ENCODE measurements at places on chromosomes 7 and 10.

DNA sequence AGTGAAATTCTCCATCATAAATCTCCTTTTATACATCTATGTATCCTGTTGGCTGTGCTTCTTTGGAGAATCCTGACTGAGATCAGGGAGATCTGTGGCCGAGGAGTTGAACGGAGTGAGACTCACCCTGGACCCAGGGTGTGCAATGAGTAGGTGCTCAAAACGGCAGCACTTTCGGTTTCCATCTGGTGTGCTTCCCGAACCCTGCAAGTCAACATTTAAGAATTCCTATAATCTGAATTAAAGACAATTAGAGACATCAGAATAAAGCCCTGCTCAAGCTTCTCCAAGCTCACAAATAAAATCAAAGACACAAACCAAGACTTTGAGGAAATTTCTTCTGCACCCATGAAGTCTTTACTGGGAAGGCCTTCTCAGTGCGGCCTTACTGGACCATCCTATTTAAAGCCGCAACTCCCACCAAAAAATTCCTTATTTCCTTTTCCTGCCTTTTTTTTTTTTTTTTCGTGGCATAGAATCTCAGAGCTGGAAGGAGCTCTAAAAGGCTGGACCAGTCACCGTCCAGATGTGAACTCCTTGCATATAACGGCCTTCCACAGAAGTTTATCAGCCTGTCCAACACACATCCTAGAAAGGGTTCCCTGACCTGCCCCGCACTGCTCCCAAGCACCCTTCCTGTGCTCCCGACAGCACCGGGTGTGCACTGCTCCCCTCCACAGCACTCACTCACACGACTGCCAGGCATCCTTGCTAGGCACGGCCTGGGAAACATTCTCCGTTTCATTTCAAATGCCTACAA lies 29.7 kb downstream of the GNA12 start:
- no peak for DNase-seq

DNA sequence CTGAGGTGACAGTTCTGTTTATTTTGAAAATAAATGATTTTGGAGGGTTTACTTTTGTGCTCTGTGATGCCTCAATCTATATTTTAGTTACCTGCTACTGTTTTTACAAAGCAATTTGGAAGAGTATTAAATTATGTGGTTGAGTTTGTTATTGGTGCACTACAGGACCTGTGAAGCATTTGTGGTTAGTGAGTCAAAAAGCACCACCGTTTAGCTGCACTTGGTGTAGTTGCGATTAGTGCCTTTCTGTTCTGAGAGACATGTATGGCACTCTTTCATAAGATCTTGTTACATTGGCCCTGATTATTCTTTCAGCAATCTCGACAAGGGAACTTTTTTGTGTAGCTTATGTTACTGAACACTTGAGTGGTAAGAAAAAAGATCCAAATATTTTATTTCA lies 132.2 kb downstream of the BBS9 start:
- DNase-seq: no peak

DNA sequence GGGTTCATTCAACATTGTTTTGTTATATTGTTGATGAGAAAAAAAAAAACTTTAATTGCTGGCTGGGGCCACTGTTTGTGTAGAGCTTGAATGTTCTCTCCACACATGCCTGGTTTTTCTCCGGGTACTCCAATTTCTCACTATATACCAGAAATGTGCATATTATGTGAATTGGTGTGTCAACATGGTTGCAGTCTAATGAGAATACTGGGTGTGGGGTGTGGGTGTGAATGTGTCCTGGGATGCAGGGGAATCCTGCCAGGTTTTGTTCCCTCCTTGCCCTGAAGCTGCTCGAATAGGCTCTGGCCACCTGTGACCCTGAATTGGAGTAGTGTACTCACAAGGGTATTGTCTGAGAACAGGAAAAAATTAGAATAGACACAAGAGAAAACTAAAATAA lies 81.4 kb downstream of the VIM start:
- no peak for DNase-seq

DNA sequence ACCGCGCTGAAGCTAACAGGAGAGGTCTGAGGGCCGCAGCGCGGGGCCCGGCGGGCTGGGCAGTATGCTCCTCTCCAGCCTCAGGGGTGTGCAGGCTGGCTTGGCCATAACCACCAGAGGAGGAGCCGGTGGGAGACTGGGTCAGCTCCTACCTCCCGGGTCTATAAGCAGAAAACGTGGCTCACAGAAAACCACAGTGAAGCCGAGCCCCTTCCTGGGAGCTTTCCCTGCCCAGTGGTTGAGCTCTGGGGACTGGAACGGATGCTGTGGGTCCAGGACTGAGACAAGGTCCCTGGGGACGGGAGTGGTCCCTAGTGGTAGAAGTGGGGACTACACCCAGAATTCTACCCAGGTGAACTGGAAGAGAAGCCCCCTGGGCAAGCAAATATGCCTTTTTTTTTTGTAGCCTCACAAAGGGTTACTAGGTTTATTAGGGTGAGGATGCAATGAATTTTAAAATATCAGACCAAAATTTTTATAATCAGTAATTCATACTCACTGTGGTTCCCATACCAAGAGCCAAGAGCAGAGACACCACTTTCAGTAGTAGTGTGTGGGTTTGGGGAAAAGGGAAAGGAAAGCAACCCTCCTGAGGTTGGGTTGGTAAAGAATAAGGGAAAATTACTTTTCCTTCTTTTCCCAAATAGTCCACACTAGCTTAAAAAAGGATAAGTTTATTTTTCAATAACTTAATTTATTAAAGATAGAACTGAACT lies 67.9 kb upstream of the PRKCQ start:
- peak; percentile 8 for DNase-seq

GRCh38 chr7:25427721-25428120 lies 199.4 kb upstream of the NPVF start:
- DNase-seq: no peak

GRCh38 chr7:12851841-12852240 lies 164.4 kb downstream of the ARL4A start:
- DNase-seq: no peak

- no peak for DNase-seq
Measured at GRCh38 chr10:24589265-24589664, 134.4 kb downstream of the ARHGAP21 start.

DNA sequence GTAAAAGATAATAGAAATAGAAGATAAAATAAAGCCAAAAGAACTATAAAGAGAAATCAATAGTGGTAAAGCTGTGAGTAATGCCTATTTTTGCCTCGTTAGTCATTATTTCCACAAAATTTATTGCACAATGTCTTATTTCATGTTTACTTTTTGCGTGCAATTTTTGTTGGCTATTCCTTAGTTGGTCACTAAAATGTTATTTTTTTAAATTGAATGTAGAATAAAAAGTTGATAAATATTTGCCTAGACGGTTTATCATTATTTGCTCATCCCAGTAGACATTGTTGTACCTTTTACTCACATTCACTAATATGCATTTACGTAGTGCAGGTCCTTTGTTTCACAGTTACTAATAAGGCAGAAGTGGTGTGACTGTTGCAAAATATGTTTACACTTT lies 227.8 kb upstream of the BMPER start:
- DNase-seq: no peak

DNA sequence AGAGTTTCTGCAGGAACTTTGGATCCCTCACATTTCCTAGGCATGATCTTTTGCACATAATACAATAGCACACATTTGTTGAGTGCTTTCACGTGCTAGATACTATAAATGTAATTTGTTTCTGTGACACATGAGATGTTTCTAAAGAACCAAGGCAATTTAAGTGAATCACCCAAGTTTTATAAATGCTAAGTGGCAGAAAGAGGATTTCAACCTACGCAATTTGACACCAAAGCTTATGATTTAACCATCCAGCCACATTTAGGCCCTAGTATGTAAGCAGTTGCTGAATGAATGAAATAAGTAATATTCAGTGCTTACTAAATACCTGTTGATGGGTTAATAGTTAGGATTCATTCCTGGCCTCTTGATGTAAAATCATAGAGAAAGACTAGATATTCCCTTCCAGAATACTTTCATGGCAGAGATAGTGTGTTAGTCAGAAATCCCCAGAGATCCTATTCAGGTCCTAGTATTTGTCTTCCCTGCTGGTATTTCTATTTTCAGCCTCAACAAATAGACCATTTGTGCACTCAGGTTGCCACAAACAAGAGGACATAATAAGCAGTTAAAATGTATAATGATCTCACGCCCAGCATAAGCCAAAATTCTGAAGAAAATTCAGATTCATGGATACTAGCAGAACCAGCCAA lies 572.6 kb downstream of the IPMK start:
- no peak for DNase-seq

DNA sequence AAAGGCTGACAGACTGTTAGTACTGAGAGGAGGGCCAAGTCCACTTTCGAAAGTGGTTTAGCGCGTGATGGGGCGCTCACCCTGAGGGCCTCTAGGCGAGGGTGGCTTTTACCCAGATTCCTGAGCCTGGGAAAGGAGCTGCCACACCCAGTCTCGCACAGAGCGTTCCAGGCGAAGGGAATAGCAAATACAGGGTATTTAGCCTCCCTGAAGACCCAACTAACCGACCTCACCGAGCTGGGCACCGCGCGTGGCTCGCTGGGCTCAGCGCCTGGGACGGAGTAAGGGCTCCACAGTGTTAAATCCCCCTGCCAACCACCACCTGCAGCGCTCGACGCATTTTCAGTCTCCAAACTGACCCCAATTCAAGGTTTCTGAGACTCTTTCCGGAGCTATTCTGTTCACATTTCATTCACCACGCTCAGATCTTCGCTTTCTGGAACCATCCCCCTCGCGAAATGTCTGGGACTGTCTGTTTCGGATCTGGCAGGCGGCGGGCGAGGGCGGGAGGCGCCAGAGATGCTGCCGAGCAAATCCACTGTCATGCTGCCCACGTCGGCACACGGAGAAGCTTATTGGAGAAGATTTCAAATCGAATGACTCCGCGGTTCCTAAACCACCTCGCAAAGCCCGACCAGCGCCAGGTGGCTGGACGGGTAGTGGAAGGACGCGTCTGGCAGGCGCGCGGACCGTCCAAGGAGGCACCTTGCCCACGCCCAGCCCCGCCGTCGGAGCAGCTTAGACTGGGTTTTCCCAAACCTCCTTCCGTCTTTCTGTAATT lies 1.4 kb upstream of the OSBPL3 start:
- DNase-seq: peak; percentile 75

DNA sequence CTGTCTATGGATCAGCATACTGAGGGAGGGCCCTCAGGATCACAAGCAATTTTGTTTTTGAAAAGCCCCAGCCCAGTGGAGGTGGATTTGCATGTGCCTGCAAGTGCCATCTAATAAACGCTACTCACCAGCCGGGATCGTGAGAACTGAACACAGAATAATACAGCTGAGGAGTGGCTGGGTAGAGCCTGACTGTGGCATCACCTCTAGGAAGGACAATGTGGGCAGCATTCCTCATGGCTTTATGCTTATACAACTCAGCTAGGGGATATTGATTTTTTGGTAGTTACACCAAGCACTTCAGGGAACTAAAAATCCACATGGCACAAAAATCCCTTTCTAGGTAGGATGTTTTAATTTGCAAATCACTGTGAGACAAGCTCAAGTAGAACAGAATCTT lies 72.7 kb upstream of the PALS2 start:
- DNase-seq: no peak

GRCh38 chr7:16636555-16637101 lies 8.9 kb downstream of the ANKMY2 start:
- no peak for DNase-seq

Measured in Caki2 (cell line).